MV-4-11 (cell line): ENCODE measurements at places on chromosomes 4 and X.

GRCh38 chr4:83307920-83308319 lies 23.3 kb upstream of the COQ2 start:
- DNase-seq: no peak

DNA sequence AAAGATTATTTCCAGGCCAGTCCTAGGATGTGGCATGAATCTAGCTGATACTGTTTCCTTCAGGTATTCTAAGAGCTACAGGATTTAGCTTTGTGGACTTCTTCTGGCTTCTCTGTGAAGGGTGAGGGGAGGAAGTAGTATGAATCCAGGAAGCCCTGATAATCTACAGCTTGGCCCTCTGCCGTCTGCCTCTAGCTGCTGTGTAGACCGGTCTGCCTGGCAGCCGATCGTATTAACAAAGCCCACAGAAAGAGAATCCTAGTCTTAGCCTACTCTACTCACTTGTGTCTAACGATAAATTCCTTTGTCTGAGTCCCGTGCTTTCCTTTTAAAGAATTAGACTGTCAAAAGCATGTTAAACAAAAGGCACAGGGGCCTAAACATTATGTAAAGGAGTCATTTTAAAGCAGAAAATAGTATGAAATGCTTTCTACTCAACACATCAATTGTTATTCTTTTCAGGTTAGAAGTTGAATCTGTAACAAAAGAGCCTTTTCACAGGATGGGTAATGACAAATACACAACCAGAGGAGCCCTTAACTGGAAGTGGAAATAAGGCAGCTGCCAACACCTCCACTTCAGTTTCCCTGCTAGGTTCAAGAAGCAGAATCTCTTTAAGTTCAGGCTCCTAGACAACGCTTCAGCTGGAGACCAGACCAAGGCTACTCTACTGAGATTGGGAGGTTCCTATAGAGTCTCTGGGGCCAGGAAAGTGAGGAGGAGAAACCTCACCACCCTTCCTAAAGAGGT lies 48.9 kb upstream of the UCP1 start:
- no peak for DNase-seq

DNA sequence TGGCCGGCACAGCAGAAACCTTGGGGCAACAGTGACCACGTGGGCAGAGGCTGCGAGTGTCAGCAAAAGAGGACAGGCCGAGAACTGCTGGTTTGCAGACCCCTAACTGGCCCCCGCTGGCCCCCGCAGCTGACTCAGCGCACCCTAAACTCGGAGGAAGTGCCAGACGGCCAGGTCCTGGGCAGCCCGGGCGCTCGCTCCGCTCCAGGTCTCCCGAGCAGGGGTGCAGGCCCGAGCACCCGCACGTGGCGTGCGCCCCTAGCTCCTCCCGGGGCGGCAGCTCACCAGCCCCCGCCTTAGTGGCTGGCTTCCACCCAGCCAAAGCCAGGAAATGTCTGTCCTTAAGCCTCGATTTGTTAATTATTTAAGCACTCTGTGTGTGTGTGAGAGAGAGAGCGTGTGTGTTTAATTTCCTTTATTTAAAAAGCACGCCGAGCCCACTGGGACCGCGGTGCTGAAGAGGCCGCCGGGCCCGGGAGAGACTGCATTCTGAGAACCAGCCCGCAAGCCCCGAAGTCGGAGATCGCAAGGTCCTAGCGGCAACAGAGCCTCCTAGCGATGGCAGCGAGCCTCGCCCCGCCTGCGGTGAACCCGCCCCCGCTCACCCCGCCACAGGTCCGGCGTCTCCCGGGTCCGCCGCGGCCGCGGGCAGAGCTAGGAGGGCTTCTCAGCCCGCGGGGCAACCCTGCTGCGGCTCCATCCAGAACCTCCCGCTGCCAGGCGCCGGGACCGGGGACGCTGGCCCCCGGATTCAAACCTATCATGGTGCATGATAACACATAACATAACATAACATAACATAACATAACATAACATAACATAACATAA lies 45.9 kb upstream of the CDKN2AIP start:
- peak; percentile 75 for DNase-seq

DNA sequence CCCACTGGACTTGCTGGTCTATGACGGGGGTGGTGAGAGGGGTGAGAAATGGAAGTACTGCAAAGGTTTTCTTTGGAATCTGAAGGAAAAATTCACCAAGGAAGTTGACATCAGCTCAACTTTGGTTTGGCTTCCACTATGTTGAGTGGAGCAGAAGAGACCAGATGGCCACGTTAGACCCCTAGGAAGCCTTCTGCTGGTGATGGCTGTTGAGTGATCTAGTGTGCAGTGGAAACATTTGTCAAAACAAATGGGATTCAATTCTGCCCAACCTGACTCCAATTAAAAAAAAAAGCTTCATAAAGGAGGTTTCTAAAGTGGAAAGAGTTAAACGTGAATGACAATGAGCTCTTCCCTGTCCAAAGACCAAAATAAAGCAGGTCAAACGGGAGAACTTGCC lies 25.7 kb downstream of the SEL1L3 start:
- DNase-seq: no peak

GRCh38 chr4:127632420-127633403 lies at the start of gene INTU:
INTU (plus strand) TSS chr4:127632957; CDS start chr4:127633035, 78 bp downstream.
- DNase-seq: peak; percentile 91

DNA sequence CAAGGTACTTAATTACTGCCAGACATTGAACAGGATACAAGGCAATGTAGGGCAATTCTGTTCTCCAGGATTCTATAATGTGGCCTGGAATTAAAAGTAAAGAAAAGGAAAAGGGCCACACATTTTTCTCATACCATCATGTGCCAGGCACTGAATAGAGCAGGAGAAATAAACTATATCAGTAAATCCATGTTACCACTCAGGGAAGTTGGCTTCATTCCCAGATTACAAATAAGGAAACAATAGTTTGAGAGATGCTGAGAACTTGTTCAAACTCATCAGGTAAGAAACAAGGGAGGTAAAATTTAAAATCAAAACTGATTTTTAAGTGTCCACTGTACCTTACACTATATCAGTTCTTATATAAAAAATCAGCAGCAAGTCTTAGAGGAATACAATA lies 645.0 kb upstream of the ATOH1 start:
- no peak for DNase-seq

- no peak for DNase-seq
Observed at GRCh38 chr4:117422297-117422696, 336.9 kb upstream of the TRAM1L1 start.

GRCh38 chr4:37666625-37667071 lies 19.5 kb downstream of the RELL1 start:
- peak; percentile 52 for DNase-seq

DNA sequence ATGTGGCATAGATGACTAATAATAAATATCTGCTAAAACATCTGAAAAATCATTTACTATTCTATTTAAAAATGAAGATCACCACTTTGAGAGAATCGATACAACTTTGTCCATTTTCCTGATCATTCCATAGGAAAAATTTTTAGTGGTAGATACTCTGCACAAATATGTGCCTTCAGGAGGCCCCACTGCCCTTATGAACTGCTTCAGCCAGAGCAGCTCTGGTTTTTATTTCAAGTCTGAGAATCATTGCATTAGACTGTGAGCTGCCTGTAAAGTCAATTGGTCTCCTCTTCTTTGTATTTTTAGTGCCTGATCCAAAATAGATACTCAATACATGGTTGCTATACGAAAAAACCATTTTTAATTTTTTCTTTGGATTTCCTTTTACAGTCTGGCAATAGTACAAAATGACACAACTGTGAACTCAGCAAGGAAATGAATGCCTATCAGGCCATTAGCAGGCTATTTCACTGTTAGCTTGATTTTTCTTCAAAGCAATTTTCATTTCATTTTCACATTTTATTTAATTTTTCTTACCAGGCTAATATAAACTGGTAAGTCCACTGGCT lies 69.1 kb downstream of the SHISA3 start:
- no peak for DNase-seq

DNA sequence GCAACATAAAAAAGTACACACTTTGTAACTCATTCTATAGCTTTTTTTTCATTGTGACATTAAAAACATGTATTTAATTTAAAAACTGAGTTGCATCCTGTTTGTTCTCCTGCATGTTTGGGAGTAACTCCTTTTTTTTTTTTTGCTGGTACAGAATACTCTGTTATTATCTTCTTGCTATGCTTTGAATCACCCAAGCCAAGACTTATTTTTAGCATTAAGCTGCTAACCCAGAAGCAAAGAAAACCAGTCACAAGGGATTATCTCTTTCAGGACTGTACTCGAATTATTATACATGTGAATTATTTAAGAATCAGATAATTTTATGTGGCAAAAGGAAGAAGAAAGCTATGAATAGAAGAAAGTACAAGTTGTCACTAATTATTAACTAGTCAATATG lies 194.9 kb downstream of the ADAMTS3 start:
- no peak for DNase-seq

DNA sequence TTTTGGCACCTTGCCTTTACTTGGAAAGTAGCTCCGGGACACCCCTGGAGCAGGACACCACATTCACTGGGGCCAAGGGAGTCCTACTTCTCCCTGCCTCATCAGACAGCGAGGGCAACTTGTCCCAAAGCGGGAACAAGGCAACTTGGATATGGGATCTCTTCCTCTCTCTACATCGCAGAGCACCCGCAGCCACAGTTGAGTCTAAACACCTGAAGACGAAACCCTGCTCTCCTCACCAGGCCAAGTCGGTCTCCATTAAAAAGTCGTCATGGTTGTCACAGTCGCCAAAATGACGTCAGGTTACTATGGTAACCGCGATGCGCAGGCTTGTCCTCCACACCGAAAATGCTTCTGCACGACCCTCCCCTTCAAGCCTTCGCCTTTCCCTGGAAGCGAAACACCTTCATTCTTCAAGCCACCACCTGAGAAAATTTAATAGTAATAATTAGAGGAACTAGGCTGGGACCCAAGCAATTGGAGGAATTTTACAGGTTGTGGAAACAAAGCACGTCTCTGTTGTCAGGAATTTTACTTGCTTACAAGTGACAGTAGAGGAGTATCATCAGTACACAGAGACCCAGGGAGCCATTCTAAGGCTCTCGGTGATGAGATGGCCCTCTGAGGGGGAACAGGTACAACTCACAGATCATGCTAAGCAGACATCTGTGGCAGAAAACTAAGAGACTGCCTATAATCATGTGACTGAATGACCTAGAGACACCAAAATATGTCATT lies 30.5 kb upstream of the TCEAL4 start:
- DNase-seq: no peak

GRCh38 chr4:1309261-1310010 lies 19.7 kb downstream of the MAEA start:
- DNase-seq: no peak

DNA sequence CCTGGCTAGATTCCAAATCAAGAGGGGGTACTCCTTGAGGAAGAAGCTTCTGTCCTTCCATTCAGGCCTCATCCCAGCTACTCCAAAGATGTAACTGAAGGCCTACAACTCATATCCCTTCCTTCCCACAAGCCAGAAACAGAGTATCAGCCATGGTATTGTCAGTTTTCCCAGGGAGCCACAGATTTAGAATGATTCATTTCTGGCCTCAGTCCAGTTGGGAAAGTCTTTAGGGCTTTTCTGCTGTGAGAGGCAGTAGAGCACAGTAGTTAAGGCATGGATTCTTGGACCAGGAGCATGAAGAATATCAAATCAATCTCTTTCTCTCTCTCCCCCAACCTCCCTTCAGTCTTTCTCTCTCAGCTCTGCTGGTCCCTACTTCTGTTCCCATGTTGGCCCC lies 505.0 kb downstream of the BCOR start:
- DNase-seq: no peak

DNA sequence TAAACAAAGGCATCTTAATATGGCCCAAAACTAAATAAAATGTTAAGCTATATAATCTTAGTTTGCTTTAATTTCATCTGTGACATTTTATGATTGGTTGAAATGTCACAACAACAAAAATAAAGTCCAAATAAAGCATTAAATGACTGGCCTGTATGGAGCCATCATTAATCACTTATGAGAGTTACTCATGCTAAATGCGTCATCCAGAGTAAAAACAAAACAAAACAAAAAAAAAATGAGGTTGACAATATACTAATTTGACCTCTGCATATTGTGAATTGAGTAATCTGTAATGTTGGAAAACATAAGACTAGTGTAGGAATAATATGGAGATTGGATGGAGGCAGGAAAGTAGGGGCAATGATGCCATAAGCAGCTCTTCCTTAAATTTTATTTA lies 139.7 kb downstream of the MAPK10 start:
- no peak for DNase-seq

DNA sequence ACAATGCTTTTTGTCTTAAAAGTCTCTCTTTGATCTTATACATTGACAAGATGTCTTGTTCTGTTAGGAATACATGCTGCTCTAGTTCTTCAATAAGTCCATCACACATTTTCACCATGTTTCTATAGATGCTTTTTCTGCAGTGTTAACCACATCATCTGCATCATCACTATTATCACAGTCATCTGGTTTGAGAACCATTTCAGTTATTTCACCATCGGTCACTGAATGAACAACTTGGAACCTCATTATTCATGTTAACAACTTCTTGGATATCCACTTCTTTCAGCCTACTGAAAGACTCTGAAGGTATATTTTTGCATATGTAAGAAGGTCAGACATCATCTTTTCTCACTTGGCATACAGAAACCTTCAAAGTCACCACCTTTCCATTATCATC lies 975.2 kb downstream of the STIM2 start:
- DNase-seq: no peak

DNA sequence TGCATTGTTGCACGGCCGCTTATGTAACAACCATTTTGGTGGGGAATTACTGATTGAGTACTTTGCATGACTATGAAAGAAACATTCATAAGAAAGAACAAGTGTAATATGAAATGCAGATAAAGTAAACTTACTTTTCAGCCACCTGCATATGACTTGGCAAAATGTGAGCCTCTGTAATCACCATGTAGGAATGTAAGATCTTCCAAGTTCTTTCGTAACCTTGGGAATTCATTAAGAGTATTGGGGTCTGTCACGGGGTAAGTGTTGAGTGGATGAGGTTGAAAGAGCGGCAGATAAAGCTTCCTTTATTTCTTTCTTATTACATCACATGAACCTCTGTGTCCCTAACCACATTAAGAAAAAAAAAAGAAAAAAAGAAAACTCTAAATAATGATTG lies 348.5 kb upstream of the NR3C2 start:
- no peak for DNase-seq

GRCh38 chrX:24426921-24427746 lies 38.0 kb upstream of the PDK3 start:
- DNase-seq: no peak

DNA sequence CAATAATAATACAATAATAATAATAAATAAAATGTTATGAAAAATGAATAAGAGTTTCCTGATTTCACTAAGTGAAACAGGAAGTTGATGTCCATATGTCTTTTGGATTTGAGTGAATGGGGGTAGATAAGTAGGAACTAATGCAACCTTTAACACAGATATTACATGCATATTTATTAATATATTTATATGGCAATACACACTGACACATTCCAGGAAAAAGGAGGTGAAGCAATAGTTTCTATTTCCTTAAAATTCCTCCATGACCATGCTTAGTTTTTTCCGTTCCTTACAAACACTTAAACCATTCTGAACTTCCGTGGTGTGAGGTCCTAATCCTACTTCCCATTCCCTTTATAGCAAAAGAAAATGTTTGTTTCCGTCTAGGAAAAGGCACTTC lies 48.3 kb downstream of the ATXN3L start:
- DNase-seq: peak; percentile 16

DNA sequence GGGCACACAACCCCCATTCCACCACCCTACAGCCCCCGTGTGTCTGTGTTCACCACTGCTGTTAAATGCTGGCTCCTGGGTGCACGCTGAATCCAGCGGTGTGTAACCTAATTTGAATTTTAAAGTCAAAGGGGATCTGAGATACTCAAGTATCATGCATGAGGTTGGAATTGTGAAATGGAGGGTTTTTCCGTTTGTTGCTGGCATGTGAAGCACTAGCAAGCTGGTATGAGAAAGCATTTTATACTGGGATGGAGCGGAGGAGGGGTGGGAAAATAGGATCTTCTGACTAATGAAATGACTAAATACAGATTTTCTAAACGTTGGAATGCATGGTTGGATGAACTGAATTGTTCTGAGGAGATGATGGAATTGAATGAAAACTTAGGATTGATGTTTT lies 36.9 kb upstream of the FAT1 start:
- no peak for DNase-seq
